ENCODE measurements at places on chromosomes 3 and 15.

DNA sequence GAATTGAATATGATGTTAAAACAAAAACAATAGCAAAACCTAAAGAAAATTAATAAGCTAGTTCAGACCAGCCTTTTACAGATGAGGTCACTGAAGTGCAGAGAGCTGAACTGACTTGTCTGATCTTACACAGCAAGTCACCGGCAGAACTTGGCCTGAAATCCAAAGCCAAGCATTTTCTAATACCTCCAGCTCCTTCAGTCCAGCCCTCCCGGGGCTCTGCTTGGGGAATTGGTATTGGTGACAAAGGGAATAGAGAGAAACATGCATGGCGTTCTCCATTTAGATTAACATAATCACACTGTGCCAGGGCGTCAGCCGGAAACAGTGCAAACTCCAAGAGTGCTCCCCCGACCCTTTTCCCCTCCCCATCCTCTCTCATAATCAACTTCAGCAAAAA lies 14.1 kb upstream of the ZSCAN2 start:
- no peak for DNase-seq

DNA sequence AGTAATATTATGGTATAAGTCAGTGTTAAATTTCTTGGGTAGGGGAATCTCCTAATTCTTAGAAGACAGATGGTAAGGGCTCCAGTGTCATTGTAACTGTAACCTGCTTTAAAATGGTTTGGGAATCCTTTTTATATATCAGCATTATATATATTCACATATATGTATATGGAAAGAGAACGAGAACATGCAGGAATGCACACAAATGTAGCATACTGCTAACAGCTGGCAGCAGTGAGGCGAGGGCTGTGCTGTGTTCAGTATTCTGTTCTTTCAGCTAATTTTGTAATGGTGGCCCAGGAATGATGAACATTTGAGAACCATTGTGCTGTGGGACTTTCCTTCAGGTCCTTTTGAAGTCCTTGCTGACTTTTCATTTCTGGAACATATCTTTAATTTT lies 60.8 kb downstream of the EEFSEC start:
- no peak for DNase-seq

DNA sequence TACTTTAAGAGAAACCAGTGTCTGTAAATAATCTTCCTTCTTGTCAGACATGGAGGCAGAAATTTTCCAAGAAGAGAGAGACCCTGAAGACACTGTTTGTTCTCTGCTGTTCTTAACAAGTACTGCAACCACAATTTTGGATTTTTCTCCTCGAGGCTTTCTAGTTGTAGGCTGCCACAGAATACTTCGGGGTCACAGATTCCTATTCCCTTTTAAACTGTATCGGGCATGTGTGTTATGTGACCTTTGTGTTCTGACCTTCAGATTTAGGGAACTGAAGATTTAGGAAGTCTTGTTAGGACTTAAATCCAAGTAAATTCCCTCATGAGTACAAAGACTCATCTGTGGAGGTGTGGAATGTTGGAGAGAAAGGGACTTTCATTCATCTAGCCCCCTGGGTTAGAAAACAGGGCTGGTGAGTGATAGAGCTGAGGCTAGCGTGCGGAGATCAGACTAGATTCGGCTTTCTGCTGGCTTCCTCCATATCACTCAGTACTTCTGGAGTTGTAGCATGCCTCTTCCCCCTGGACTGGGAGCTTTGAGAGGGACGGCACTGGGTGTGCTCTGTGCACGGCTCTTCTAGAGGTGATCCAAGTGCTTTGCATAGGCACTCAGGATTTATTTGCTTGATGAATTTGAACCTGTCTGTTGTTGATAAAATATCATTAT lies 237.0 kb downstream of the LPP start:
- DNase-seq = peak; percentile 38

DNA sequence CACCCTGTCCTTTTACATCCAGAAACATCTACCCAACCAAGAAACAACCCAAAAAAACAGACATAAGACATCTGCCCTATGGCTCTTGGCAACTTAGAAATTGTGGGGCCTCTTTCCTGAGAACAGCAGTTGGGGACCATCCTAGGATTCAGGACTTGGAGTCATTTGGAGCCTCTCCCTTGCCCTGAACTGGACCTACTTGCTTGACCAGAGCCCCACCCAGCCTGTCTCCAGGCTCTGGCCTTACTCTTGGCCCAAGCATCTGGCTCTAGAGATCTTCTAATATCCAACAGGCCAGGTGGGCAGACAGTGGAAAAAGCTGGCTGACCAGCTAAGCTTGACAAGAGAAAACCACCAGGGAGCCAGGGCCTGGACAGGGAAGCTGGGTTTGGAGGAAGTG lies 99.1 kb upstream of the C2CD4B start:
- no peak for DNase-seq

DNA sequence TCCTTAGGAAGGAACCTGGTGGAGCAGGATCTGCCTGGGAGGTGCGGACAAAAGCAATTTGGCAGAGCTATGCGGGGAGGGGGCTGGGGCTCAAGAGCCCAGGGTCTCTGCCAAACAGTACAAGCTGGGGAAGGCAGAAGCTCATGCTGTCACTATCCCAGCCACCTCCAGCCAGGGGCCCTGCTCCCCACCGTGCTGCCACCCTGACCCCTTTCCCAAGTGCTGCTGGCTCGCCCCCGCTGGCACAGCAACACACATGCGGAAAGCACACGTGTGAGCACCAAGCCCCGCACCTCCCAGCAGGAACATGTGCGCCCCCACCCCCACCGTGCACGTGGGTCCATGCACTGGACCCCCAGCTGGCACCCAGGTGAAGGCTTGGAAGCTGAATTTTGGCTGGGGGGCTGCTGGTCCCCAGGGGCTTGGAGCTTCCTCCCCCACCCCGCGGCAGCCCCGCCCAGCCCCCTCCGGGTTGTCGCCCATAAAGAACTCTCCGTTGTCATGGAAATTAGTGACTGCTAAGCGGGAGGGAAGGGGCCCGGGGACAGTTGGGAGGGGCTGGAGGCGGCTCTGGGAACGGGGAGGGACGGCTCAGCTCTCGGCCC lies 742 bp downstream of the CAMKV start:
- no peak for DNase-seq

GRCh38 chr3:128585974-128586373 lies 64.6 kb downstream of the RPN1 start:
- DNase-seq = no peak

DNA sequence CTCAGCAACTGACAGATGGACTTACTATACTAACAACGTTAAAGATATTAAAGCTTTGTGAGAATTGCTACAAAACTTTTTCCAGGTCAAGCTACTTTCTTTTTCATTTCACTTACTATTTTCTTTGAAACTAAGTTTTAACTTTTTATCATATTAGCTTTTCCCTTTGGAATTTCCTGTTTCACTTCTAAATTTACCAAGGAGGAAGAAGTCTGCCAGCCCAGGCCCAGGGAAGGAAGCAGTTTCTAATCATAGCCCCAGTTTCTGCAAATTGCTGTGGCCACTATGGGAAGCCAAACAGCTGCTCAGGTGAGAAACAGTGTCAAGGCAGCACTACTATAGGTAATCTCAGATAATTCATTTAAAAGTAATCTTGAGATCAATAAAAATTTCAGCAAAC lies 18.4 kb downstream of the CYFIP1 start:
- no peak for DNase-seq

DNA sequence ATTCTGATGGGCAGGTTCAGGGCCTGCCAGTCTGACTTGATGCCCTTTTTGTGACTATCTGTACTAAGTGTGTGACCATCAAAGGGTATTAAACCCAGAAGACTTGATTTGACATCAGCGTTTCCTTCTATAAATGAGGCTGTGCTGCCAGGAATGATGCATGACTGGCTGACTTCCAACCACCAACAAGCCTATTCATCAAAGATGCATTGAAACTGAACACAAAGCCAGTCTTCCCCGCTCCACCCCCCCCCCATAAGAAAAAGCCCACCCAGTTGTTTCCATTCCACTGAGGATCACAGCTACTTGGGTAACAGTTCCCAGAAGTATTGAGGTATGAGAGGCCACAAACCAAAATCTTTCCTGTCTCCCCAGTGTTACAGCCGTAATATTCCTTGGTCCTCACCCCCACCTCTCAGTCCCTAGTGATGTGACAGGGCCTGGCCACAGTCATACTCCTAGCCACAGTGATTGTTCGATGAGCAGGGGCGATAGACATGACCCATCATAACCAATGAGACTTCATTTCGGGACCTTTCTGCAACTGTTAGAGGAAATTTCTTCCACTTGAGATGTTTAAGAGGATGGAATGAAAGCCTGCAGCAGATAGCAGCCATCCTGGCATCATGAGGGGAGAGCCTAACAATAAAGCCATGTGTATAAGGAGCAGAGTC lies 22.6 kb downstream of the SH3BP5 start:
- DNase-seq = peak; percentile 51

DNA sequence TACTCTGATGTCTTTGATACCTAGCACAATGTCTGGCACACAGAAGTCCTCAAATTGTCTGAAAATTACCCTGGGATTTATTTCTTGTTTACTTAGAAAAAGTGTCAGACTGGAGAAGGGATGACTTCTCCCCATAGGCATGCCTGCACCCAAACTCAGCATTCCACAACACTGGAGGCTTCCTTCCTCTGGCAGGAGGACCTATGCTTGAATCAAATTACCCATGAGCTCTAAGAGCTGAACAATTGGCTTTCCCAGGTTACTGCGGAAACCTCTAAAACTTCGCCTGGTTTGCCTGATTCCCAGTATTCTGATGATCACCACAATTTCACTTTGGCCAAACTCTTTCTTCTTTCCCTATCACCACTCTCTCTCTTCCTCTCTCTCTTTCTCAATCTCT lies 217.4 kb downstream of the DIPK2A start:
- DNase-seq = peak; percentile 50

- no peak for DNase-seq
Observed at GRCh38 chr3:144875211-144875610, 903.6 kb downstream of the DIPK2A start.

DNA sequence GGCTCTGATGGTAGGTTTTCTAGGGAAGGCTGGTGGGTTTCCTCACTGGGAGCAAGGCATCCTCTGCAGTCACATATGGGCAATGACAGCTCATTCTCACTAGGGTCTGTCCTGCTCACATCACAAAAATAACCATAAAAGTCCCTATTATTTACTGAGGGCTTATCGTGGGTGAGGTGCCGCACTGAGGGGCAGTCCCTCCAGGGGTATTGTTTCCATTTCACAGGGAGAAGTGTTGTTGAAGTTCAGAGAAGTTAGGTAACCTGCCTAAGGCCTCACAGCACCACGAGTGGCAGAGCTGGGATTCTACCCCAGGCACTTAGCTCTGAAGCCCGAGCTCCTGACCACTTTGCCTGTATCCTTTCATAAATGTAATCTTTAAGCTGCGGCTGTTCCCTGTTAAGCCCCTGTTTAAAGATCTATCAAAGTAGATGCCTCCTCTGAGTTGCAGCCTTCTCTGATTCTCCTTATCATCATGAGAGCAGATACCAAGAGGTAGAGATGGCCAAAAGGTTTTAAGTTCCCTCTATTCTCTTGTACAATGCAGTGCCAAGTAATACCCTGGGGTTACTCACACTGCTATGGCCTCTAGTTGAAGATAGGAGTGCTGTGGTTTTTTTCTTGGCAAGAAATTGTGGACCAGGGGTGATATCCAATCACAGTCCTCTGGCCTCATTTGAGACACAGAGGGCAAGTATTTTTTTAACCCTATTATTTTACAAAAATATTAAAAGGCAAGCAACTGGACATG lies 107.0 kb downstream of the RPLP1 start:
- peak; percentile 20 for DNase-seq

GRCh38 chr15:90837094-90837493 lies 31.3 kb upstream of the FURIN start:
- DNase-seq = no peak

DNA sequence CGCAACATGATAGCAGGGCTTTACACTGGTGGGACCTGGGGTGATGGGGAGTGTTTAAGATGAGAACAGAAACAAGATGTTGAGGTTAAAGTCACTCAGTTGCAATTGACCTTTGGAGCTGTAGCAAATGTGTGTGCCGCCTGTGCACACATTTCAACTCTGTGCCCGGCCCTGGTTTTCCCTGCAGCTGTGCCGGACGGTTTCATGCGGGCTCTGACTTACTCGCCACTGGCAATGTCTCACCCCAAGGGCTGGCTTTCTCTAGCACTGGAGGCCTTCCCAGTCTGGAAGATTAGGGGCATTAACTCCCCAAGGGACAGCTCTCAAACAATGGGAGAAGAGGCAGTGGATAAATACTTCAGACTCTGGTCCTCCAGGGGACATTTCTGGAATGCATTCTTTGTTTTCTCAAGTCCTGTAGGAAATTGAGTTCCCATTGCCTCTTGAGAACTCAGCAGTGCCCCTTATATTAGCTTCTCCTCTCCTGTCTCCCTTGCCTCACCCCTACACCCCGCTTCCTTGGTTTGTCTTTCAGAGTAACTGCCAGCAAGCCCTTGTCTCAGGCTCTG lies 152.5 kb downstream of the EDEM1 start:
- DNase-seq = no peak

- no peak for DNase-seq
Observed at GRCh38 chr3:192079098-192079497, 618.1 kb downstream of the PYDC2 start.

DNA sequence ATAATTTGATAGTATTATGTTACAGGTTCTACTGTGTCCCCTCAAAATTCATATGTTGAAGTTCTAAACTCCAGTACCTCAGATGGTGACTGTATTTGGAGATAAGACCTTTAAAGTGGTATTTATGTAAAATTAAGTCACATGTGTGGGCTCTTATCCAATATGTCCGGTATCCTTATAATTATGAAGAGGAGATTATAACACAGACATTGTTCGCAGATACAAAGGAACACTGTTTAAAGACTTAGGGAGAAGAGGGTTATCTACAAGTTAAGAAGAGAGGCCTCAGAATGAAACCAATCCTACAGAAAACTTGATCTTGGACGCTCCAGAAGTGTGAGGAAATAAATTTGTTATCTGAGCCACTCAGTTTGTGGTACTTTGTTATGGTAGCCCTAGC lies 50.9 kb downstream of the DPH6 start:
- no peak for DNase-seq

DNA sequence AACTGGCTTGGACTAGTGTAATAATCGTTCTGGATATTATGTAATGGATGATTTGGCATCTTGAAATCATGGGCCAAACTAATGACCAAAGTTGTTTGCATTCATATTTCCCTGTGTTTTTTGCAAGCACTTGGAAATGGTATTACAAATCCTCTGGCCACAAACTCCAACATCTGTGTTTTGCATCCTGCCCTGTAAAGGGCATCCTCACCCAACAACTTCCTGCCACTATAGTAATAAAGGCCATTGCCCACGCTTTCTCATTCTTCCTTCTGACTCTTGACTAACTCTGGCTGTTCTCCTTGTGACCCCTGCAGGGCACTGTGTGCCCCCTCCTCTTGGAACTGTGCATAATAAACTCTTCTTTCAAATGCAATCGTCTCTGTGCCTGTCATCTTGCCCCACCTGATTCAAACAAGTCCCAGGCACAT lies 25.4 kb upstream of the PSMD6 start:
- DNase-seq = no peak
